Activated CD8-positive, alpha-beta T cell treated with anti-CD3 and anti-CD28 coated beads, Interleukin-2, amount 10 ng/mL, durations not matched to agents 7 days and 5 days (primary cell): ENCODE measurements at places on chromosomes 1 and 21.
A peak's percentile ranks its signal among the peaks of the same experiment; 100 is the strongest.

DNA sequence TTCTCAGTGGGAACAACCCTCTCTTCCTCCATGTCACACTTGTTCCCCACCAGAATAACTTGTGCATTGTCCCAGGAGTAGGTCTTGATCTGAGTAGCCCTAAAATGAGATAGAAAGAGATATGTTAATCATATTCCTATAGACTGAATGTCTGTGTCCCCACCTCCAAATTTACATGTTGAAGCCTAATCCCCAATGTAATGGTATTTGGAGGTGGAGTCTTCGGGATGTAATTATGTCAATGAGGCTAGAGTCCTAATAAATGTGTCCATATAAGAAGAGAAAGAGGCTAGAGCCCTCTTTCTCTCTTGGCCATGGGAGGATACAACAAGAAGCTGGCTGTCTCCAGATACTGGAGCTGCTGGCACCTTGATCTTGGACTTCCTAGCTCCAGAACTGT lies 54.8 kb upstream of the NRDC start:
- no peak for DNase-seq

DNA sequence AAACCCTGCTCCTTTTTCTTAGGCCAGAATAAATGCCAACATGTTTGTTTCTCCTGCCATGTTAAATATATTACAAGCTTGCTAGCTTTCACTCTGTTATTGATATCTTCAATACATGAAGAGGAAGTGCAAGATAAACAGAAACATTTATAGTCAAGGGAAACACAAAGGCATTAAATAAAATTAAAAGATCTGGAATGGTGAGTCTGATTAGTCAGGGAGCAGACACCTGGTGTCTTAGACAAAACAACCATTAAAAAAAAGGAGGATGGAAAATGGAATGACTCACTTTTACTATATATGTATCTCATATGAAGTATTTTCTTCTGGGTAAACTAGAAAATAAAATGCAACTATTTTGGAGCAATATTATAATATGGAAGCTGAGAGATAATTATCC lies 123.3 kb downstream of the SMYD3 start:
- DNase-seq: no peak

GRCh38 chr1:229022595-229023333 lies 248.1 kb upstream of the RAB4A start:
- DNase-seq: no peak

GRCh38 chr1:30718636-30719405 lies 4.6 kb downstream of the MATN1 start:
- DNase-seq: peak; percentile 86

GRCh38 chr1:12147201-12147701 lies 19.5 kb upstream of the TNFRSF1B start:
- peak; percentile 35 for DNase-seq

- DNase-seq: no peak
Observed at GRCh38 chr1:39926820-39927219, 25.1 kb upstream of the MYCL start.

DNA sequence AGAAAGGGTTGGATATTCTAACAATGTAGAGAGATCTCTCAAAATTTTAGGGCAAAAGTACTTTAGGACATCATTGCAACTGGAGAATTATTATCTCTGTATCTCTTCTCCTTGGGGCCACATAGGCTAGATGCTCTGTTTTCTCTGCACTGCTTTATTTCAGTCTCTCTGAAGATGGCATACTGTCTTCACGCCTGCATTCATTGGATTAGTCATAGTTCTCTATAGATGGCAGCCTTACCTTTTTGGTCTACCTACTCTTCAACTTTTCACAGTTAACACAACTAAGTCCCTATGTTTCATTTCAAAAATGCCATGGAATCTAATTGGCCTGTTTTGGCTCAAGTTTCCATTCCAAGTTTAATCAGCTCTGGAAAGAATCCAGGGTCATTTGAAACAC lies 1623.3 kb upstream of the B3GALT2 start:
- no peak for DNase-seq

DNA sequence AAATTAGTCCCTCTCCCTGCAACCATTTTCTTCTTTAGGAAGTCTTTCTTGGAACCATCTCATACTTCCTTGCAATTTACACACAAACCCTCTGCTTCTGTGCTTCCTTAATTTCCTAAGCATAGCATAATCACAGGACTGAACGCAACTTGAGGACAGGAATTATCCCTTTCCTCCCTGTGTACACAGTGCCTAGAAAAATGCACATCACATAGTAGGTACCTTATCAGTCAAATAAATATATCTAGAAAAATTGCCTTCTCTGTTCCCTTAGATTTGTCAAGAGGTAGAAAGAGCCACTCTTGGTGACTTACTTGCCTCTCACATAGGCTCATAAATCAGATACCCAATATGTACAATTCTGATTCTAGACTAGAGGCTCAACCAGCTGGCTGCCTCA lies 4.9 kb downstream of the ASPM start:
- no peak for DNase-seq

GRCh38 chr1:33328817-33329216 lies 7.9 kb upstream of the A3GALT2 start:
- DNase-seq: no peak

- DNase-seq: no peak
Observed at GRCh38 chr1:212205006-212205405, 80.2 kb upstream of the PPP2R5A start.

DNA sequence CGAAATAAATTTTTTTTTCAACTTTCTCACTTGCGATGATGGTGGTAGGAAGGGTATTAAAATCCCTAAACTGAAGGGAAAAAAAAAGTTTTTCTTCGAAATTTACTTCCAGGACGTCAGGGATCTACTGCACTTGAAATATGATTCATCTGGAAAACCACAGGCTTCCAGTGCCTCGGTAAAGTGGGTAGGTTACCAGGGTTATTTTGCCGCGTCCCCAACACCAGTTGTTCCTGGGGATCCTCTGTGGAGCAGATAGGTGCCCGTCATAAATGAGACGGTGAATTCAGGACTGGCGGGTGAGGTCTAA lies 773 bp downstream of the RABIF start:
- DNase-seq: no peak

- DNase-seq: no peak
Observed at GRCh38 chr1:203549309-203549708, 55.4 kb downstream of the OPTC start.

DNA sequence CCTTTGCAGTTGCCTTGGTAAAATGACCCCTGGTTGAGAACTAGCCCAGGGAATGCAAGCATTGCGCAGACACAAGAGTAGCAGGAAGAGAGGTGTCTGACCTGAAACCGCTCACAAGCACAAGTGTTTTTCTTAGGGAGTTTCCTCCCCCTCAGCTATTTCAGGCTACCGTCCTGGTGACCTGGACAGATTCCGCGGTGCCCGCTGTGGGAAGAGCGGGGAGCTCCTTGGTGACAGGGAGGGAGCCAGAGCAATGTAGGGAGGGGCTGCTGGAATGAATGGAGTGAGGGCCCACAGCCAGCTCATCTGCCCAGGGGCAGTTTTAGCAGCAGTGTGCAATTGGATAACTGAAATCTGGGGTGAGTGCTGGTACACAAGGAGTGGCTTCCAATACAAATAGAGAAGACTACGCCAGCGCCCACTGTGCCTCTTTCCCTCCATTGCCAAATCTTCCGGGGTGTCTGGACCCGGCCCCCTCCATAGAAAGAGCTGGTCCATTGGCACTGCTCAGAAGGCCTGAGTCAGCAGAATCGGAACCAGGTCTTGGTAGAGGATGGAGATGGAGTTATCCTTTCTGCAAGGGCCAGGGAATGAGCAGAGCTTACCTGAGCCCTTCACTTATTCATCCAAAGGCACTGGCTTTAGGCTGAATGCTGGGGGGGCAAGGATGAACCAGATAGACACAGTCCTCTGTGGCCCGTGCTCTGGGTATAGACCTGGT lies 82.8 kb downstream of the TRABD2B start:
- no peak for DNase-seq

DNA sequence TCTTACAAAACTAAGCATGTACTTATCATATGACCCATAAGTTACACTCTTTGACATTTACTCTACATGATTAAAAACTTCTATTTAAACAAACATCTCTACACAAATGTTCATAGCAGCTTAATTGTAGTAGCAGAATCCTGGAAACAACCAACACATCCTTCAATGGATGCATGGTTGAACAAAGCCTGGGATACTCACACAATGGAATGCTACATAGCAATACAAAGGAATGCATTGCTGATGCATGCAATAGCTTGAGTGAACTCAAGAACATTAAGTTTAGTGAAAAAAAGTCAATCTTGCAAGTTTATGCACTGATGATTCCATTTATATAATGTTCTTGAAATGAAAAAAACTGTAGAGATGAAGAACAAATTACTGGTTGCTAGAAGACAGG lies 686.9 kb downstream of the LRRIQ3 start:
- DNase-seq: no peak

GRCh38 chr1:51636191-51636590 lies 19.3 kb downstream of the OSBPL9 start:
- DNase-seq: no peak

GRCh38 chr21:10272216-10272615 lies 249.2 kb upstream of the TPTE start:
- peak; percentile 25 for DNase-seq

- DNase-seq: peak; percentile 91
Observed at GRCh38 chr1:26417111-26417759, 6.6 kb downstream of the LIN28A start.

GRCh38 chr1:90349510-90349909 lies 354.6 kb downstream of the ZNF326 start:
- DNase-seq: no peak

DNA sequence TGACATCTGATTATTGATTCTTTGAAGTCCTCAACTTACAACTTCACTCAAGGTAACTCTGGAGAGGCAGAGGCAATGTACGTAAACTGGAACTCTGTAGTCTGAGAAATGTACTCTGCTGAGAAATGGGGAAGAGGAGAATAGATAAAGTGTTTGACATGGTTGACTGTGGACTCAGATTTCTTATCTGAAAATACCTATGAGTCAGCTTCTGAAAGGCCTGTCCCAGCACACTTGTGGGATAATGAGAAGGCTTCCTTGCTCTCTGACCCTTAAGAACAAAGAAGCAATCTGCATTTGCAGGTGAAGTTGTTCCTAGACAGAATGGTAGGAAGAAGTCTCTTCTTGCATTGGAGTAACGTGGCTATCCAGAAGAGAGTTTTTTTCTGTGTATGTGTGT lies 1573.5 kb downstream of the BRINP3 start:
- DNase-seq: no peak

GRCh38 chr1:20775700-20776099 lies 11.4 kb downstream of the HP1BP3 start:
- no peak for DNase-seq

DNA sequence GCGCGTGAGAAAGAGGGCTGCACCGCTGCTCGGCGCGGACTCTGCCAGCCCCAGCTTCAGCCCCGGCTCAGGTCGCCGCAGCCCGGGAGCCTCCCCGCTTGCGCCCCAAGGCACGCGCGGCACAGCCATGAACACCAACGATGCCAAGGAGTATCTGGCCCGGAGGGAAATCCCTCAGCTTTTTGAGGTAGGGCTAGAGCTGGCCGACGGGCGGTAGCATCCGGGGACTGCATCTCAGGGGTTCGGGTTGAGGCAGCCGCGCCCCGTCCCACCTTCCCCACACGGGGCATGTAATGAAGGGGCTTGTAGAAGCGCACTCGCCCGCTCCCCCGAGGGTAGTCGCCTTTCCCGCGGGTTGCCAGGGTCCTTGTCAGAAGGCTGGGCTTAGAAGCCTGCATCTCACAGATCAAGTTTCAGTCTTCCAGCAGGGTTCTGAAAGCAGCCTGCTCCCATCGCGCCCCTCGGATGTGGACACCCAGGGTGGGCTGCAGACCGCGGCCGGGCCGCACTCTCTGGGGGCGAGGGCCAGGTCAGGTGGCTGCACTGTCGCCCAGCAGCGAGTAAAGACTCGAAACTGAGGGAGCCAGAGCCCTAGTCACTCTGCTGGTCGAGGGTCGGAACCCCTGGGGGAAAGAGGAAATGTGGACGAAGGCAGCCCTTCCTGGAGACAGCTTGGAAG lies 507 bp downstream of the AK5 start:
- DNase-seq: peak; percentile 40

- no peak for DNase-seq
Observed at GRCh38 chr1:33004613-33005012, 32.1 kb downstream of the AK2 start.

GRCh38 chr1:155060736-155061135 lies 2.8 kb upstream of the EFNA4 start:
- DNase-seq: no peak

DNA sequence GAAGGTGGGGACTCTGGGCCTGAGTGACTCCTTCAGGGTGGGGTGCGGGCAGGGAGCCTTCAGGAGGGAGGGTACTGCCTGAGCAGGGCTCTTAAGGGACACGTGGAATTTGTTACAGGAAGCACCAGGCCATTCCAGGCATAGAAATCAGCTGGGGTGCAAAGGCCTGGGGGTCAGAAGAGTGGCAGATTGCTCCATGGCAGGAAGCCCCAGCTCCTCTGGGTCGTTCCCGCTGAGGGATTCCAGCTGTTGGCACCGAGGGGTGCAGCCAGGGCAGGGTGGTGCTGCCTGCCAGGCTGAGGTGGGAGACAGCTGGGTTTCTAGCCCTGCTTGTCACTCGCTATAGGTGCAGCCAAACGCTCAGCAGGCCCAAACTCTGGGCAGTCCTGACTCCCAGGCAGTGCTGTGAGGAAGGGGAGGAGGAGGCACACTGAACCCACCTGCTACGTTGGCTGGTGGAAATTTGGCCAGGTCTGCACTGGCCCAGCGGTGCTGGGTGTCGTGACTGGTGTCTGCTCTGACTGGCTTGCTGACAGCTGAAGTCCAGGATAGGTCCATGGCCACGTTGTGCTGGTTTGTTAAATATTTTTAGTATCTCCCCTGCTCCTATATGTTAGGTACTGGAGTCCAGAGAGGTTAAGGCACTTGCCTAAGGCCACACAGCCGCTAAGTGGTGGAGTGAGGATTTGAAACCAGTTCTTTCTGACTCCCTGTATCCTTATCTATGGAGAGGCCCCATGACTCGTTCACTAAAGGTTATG lies 19.3 kb downstream of the TNFRSF1B start:
- DNase-seq: no peak

DNA sequence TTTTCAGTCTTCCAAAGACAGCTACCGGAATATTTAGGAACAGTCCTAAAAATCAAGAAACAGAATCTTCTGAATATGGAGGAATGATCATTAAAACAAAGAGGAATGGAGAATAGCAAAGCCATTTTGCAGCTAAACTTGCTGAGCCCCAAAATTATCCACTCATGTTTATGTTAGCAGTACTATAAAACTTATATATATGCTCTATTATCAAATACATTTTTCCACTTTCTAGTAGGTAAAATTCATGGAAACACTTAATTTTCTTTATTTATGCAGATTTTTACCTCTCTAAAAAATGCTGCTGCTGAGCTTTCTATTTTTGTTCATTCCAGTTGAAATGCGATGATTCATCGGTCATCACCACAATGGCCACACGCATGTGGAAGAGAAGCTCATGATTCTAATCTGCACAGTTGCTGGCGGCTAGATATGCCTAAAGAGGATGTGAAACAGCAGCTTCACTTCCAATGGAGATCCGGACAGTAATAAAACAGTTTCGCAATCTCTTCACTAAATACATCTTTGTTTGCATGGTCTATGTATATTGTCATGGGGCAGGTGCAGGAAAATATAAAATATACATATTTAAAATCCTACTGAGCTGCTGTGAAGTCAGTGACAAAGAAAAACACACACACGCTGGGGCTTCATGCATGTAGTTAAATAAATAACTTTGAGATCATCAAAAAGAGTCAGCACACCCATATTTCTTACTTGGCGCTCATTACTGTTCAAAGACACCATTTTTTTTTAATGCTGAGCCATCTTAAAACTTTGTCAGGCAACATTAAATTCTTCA lies 292.2 kb downstream of the SMYD3 start:
- no peak for DNase-seq
